ENCODE measurements at places on chromosomes 3 and 15. TPM values are rescaled to one million over a fixed set of nuclear protein-coding genes. Genes with fewer than 3 reads are reported as not detected.

- H3K36me3 ChIP-seq: no peaks in the 10 kb centered on the region
- H3K4me3 ChIP-seq: no peak overlapping the region
- no peaks in the 10 kb centered on the region for H3K4me1 ChIP-seq
- H3K27me3 ChIP-seq: no peaks in the 10 kb centered on the region
Measured at GRCh38 chr3:48459773-48460516, 13.4 kb downstream of the ATRIP start.

GRCh38 chr3:179321668-179322285, 1.1 kb upstream of the ZNF639 start:
- H3K36me3 ChIP-seq: no peaks in the 10 kb centered on the region
- H3K27ac ChIP-seq: peak overlapping the region; percentile 96
- no peak for DNase-seq
- peak overlapping the region; percentile 98 for H3K4me3 ChIP-seq

GRCh38 chr3:120846073-120846472, 61.9 kb upstream of the STXBP5L start:
- H3K4me3 ChIP-seq: no peak overlapping the region
- no peaks in the 10 kb centered on the region for H3K27me3 ChIP-seq
- DNase-seq: no peak

DNA sequence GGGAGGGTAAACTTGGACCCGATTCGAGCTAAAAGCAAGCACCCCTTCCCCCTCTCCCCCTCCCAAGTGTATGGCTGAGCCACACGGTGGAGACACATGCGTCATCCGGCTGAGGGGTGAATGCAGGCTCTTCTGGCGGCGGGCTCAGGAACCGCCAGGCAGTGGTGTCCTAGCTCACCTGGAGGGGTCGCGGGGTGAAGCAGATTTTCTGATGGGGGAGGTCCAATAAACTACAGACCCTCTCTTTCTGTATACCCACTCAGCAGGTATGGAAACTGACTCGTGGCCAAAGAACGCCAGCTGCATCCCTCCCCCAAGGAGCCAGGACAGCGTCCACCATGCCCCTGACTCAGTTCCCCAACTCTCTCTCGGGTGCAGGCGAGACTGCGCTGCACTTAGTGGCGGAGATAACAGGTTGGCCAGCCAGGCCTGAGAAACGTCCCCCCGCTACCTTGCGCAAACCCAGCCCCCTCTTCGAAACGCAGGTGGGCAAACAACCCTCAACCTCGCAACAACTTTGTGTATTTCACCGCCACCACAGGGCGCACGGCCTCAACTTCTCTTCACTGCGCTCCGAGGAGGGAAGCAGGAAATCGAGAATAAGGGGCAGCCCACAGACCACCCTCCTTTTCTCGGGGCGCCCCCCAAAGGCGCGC, 1.3 kb downstream of the MAGI1 start:
- DNase-seq: peak; percentile 71
- H3K27me3 ChIP-seq: no peaks in the 10 kb centered on the region
- H3K4me1 ChIP-seq: no peaks in the 10 kb centered on the region

- H3K27me3 ChIP-seq: no peaks in the 10 kb centered on the region
- H3K27ac ChIP-seq: no peak overlapping the region
- no peaks in the 10 kb centered on the region for H3K4me1 ChIP-seq
Measured at GRCh38 chr15:34620142-34620541, 36.7 kb upstream of the GOLGA8B start.

- H3K4me1 ChIP-seq: no peaks in the 10 kb centered on the region
- DNase-seq: no peak
- no peaks in the 10 kb centered on the region for H3K36me3 ChIP-seq
- no peaks in the 10 kb centered on the region for H3K27me3 ChIP-seq
- no peak overlapping the region for H3K27ac ChIP-seq
Measured at GRCh38 chr15:55799291-55800212, 56.6 kb upstream of the PRTG start.

DNA sequence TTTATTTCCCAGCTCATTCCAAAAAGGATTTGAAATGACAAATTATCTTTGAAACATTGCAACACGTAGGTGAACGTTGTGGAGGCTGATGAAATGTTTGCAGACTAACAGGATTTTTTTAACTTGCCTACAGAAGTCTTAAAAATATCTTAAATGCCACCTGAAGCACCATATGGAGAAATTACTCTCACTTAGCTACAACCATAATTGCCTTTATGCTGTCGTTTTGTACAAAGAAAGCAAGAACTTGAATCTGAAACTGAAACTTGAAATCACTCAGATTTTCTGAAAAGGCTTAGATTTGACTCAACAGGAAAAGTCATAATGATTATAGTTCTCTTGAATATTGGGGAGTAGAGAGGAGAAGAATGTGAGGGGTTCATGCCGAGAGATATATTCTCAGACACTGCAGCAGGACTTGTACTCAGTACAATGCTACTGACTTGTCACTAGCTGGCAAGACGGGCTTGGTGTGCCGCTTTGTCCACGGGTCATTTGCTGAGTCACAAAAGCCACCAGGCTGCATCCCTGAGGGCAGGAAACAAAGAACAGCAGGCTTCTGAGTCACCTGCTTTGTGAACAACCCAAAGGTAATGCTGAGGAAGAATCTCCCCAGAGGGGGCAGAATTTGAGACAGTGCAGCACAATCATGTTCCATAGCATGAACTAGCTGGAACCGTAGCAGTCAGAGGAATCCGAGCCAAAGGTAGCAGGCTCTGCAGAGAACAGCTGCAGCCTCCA, 7.1 kb upstream of the FMN1 start:
- peaks cover 12% of the 10 kb centered on the region for H3K4me1 ChIP-seq
- DNase-seq: peak; percentile 82
- H3K27me3 ChIP-seq: no peaks in the 10 kb centered on the region
- peak overlapping the region; percentile 37 for H3K4me3 ChIP-seq

GRCh38 chr15:69400850-69401249, 13.3 kb upstream of the KIF23 start:
- H3K27ac ChIP-seq: no peak overlapping the region
- no peak overlapping the region for H3K4me3 ChIP-seq
- no peaks in the 10 kb centered on the region for H3K4me1 ChIP-seq
- no peaks in the 10 kb centered on the region for H3K27me3 ChIP-seq
- no peaks in the 10 kb centered on the region for H3K36me3 ChIP-seq

GRCh38 chr3:111412656-111413055, 129.3 kb upstream of the CD96 start:
- H3K27ac ChIP-seq: no peak overlapping the region
- H3K36me3 ChIP-seq: no peaks in the 10 kb centered on the region
- H3K4me1 ChIP-seq: no peaks in the 10 kb centered on the region
- no peak for DNase-seq
- H3K4me3 ChIP-seq: no peak overlapping the region

- no peaks in the 10 kb centered on the region for H3K27me3 ChIP-seq
- no peak overlapping the region for H3K4me3 ChIP-seq
- no peak overlapping the region for H3K27ac ChIP-seq
Measured at GRCh38 chr3:195224156-195224979, 46.6 kb downstream of the XXYLT1 start.

GRCh38 chr3:138297876-138298275, 31.8 kb downstream of the NME9 start:
- DNase-seq: no peak
- H3K36me3 ChIP-seq: no peaks in the 10 kb centered on the region
- no peak overlapping the region for H3K27ac ChIP-seq
- H3K4me3 ChIP-seq: no peak overlapping the region

Gene CERS3
- total RNA-seq: not detected

Gene TRIM69
- 7.1 TPM for total RNA-seq

Gene CPNE9
- total RNA-seq: not detected

Data from Peyer's patch (tissue), 4 donors.